GM12878 (cell line): ENCODE measurements at places on chromosomes 5 and 9. TPM values are rescaled to one million over a fixed set of nuclear protein-coding genes. Genes with fewer than 3 reads are reported as not detected.

DNA sequence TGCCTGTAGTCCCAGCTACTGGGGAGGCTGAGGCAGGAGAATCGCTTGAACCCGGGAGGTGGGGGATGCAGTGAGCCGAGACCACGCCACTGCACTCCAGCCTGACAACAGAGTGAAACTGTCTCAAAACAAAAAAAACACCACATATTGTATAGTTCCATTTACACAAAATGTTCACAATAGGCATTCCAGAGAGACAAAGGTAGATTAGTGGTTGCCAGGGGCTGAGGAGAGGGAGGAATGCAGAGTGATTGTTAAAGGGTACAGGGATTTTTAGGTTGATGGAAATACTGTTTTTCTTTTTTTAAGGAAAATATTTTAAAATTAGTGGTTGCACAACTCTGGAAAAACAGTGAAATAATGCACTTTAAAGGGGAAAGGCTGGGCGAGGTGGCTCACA, 19.6 kb downstream of the ETF1 start:
- no peak for DNase-seq

The CENPK gene
- polyA plus RNA-seq, result 60.0 and 65.5 TPM in 2 replicates

GRCh38 chr9:135075234-135076142, 12.0 kb upstream of the OLFM1 start:
- DNase-seq, result no peak

DNA sequence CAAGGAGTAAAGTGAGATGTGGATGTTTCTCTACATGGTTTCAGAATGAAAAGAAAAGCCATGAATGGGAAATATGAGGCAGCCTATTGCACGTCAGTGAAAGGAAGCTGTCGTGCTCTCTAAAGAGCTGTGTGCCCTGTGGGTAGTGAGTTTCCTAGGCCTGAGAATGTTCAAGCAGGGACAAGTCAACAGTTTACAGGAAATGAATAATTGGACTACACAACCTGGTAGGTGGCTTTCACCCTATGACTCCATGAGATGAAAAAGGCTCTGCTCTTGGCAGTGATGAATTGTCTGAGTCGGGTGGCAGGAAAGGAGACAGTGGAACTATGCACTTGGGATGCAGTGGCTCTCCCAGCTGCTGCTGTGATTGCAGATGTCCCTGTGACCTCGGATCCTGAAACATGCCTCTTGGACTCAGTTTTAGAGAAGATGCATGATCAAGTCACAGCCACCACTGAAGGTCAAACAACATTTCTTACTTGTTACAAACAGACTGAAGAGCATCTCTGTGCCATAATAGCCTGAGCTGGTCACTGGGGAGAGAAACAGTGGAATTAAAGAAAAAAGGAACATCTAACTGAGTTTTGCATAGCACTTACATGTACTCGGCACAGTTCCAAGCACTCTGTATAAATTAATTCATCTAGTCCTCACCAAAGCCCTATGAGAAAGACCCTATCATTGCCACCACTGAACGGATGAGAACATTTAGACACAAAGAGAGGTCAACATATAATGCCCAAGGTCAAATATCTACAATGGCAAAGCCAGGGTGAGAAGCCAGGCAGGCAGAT, 293.7 kb downstream of the SPOCK1 start:
- no peak for DNase-seq

DNA sequence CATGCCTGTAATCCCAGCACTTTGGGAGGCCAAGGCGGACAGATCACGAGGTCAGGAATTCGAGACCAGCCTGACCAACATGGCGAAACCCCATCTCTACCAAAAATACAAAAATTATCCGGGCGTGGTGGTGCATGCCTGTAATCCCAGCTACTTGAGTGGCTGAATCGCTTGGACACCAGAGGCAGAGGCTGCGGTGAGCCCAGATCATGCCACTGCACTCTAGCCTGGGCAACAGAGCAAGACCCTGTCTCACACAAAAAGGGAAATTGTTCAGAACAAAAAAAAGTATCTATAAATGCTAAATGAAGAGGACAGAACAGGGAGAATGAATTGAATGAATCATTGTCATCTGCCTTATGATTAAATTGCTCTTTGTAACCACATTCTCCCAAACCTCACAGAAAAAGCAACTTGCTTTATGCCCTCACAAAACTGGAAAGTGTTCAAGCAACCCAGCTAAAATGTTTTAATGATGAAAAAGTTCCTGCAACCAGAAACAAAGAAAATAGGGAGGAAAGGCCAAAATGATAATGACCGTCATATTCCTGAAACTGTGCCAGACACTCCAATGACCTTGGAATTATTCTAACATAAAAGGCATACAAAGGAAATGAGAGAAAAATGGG, 83.7 kb downstream of the SERINC5 start:
- DNase-seq, result no peak

The NME5 gene
- polyA plus RNA-seq, result 0.52 TPM in 1 of 2 replicates, not detected in the other

The LHX3 gene
- not detected in 2 replicates for polyA plus RNA-seq

DNA sequence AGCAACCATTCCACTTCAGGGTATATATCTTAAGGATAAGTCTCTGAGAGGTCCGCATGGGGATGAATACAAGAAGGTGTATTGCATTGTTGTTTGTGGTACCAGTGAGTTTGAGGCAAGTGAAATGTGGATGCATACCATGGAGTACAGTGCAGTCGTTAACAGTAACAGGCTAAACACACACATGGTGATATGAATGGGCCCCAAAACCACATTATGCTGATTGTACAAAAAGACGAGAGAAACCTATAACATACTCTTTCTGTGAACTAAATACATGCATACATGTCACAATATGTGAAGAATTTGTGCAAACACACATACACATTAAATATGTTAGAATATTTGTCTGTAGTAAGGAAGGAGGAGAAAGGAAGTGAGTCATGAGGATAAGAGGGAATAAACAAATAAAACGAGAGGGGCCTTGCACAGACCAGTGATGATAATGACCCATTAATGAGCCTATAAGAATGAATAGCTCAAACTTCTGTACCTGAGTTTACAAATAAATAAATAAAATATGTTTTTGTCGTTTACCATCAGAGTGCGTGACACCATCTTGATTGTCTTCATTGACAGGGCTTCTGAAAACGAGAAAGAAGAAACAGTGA, 66.5 kb upstream of the RICTOR start:
- no peak for DNase-seq

GRCh38 chr9:137403269-137403668, 19.7 kb downstream of the EXD3 start:
- no peak for DNase-seq

- DNase-seq, result no peak
Observed at GRCh38 chr9:131732061-131732526, 7.8 kb downstream of the RAPGEF1 start.

GRCh38 chr9:109244179-109245132, 76.4 kb downstream of the EPB41L4B start:
- peak; percentile 25 for DNase-seq

The PCDHA9 gene
- not detected in 2 replicates for polyA plus RNA-seq

DNA sequence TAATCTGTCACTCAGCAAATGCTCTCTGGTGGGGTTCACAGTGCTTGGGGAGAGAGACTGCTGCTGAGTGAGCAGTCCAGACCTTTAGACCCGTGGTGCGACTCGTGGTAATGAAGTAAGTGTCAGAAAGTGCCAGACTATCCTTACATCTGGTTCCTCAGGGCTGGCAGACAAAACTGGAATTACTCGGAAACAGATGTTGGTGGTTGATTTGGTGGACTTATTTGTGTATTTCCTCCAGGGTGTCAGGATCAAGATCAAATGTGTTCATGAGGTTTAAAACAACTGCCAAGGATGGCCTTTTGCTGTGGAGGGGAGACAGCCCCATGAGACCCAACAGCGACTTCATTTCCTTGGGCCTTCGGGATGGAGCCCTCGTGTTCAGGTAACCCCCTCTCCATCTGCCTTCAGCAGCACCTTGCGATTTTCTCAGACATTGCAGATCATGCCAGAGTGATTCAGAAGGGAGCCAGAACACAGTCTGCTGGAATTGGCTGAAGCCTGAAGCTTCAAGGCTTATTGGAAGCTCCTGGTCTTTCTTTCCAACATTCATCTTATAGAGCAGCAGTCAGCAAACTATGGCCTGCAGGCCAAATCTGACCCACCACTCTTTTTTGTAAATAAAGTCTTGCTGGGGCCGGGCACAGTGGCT, 105.2 kb downstream of the LIFR start:
- DNase-seq, result no peak

DNA sequence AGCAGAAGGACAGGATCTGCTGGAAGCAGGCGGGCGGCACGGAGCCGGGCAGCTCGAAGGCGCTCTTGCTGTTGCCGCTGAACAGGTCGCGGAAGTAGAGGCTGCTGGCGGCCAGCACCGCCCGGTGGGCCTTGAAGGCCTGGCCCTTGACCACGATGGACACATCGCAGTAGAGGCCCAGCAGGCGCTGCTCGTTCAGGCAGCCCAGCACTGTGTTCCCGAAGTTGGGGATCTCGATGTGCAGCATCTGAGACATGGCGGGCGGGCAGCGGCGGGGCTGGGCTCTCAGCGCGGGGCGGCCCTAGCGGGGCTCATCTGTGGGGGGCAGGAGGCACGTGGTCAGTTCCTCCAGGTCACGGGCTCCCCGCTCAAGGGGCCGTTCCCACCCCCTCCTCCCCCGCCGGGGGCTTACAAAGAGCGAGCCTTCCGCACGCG, 44.8 kb downstream of the NACC2 start:
- no peak for DNase-seq

DNA sequence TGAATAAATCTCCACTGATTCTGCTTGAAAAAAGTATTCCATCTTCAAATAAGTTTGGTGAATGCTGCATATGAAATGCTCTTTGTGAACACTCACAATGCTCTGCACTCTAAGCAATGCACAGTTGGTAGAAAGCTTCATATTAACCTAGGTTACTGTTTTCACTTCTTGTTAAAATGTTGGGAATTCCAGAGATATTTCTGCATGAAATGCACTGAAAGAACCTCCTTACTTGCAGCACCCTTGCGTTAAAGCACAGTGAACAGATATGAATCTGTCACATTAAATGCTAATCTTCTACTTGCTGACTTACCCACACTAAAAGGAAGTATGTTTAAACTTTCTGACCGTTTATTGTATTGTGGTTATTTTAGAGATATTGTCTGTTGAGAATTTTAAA, 584.1 kb upstream of the NUDT12 start:
- DNase-seq, result no peak

GRCh38 chr5:107671742-107672210, 1.0 kb upstream of the EFNA5 start:
- DNase-seq, result no peak

The IFNA2 gene
- not detected in 2 replicates for polyA plus RNA-seq

DNA sequence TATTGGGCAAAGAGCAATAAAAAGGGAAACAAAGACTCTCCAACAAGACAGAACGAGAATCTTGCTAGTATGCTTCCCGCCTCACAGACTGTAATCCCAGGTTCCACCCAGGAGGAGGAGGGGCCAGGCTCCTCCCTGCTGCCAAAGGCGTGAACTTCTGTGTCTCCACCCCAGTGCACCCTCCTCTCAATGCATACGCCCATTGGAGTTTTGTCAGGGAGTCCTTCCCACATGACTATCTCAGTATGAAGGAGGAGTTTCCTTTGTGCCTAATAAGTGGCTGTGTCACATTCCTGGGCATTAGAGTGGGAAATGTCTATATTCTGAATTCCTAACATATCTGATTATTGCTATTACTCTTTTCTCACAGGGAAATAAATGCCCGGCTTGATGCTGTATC, 106.4 kb upstream of the DHFR start:
- DNase-seq, result no peak

- DNase-seq, result no peak
Observed at GRCh38 chr5:113320273-113320780, 114.5 kb downstream of the TSSK1B start.

The CENPH gene
- 65.6 and 68.1 TPM in 2 replicates for polyA plus RNA-seq
